ENCODE measurements at places on chromosomes 7 and 10.

DNA sequence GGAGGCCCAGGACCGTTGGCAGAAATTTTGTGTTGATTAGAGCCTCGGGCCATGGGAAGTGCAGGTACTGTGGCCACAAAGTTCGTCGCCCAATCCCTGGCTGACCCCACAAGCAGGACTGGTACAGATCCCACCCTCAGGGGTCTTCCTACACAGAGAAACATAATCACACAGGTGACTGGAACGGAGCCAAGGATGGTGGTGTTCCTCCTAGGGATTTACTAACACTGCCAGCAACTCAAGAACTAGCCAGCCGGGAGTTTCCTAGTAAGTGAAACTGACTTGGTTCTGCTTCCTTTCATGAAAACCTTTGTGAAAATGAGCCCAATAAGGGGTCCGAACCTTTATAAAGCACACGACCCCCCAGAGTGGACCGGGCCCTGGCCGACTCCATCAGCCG, 5.7 kb downstream of the CUX1 start:
- DNase-seq: no peak

DNA sequence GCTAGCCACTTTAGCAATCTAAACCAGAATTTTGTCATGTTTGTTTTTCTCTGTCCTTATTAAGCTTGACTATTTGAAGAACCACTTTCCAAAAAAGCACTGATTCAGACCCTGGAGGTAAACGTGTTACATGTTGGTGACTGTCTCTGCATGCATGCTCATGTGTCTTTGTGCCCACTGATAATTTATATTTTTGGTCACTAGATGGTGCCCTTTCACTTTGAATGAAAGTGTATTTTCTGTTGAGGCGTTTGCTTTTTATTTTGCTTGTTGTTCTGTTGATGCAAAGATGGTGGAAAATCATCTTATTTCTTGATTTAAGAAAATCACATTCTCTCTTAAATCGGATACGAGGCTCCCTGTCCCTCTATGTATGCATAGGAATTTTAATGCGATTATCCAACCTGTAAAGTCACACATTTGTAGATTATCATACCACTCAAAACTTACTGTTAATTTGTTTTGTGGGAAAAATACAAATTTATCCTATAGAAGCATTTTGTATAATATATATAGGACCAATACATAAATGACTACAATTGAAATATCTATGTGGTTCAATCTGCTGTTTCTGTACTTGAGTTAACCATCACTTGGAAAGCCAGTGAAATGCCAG, 269.3 kb downstream of the BICC1 start:
- DNase-seq: peak; percentile 39

GRCh38 chr7:129225931-129226572, 1.2 kb downstream of the AHCYL2 start:
- DNase-seq: no peak

DNA sequence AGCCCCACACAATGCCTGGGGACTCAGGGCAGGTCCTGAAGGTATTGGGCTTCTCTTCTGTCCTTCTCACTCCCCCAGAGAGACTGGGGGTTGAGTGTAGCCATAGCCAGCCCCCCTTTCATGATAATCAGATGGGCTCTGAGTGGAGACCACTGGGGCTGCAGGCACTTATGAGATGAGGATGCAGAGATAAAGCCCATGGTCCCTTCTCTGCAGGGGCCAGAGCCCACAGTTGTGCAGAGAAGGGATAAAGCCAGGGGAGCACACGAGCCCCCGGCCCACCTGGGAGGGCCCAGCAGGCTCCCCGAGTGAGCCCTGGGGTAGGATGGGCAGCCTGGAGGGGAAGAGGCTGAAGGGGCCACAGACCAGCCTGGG, 96.2 kb downstream of the BMS1 start:
- DNase-seq: no peak

- no peak for DNase-seq
Measured at GRCh38 chr10:12843296-12843945, 158.1 kb downstream of the CCDC3 start.

DNA sequence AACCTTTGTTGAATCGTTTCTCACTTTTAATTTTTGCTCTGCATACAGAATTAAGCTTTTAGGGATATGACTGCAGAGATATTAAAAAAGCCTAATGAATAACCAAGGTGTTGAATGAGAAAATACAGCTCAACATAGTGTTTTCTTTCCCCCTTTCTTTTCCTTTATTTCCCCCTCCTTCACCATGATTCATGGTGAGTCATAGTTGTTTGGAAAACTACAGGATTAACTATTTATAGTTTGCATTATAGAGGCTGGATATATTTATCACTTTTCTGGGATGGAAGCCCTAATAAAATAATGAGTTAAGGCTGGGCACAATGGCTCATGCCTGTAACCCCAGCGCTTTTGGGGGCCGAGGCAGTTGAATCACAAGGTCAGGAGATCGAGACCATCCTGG, 115.0 kb downstream of the DNAJB9 start:
- peak; percentile 31 for DNase-seq

GRCh38 chr7:128135159-128135514, 103.9 kb upstream of the LRRC4 start:
- no peak for DNase-seq

- DNase-seq: no peak
Measured at GRCh38 chr7:16759840-16760239, 6.3 kb downstream of the TSPAN13 start.

- peak; percentile 97 for DNase-seq
Measured at GRCh38 chr7:42236976-42237810, at the start of gene GLI3. Gene GLI3, minus strand, starts transcription at chr7:42237209. Its CDS starts 13,956 bp downstream, at chr7:42223253.

DNA sequence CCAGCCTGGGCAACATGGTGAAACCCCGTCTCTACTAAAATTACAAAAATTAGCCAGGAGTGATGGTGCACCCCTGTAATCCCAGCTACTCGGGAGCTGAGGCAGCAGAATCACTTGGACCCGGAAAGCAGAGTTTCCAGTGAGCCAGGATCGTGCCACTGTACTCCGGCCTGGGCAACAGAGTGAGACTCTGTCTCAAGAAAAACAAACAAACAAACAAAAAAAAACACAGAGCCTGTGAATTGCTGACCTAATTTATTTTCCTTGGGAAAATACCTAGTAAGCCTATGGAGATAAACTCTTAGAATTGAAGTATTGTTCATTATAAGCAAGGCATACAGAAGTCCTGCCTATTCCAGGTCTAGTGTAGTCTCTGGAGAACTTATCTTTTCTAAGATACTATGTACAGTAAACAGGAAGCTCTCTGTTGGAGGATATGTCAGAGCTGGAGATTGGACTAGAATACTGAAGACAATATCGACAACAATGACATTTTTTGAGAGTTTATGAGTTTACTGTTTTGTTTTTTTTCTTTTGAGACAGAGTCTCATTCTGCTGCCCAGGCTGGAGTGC, 14.9 kb downstream of the GTF2I start:
- no peak for DNase-seq

- DNase-seq: no peak
Measured at GRCh38 chr10:133338080-133339071, 1.7 kb upstream of the CALY start.

GRCh38 chr7:70587739-70588138, 544.2 kb upstream of the GALNT17 start:
- DNase-seq: no peak

DNA sequence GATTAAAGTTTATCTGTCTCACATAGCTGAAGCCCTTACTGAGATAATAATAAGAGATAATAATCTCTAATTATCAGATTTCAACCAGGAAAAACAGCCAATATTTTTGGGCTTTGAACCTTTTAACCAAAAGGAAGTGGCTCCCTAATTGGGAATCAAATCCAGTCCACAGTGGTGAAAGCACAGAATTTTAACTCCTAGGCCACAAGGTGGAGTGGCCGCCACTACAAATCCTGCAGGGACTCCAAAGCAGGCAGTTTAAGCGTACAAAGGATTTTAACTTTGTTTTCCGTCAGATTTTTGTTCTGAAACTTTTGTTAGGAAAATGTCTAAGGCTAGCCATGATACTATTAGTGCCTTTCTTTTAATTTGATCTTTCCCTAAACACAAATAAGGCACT, 99.6 kb upstream of the CCNY start:
- DNase-seq: no peak

GRCh38 chr7:129875745-129876411, 76.9 kb downstream of the UBE2H start:
- peak; percentile 38 for DNase-seq

GRCh38 chr7:47347346-47347745, 234.6 kb downstream of the TNS3 start:
- no peak for DNase-seq

DNA sequence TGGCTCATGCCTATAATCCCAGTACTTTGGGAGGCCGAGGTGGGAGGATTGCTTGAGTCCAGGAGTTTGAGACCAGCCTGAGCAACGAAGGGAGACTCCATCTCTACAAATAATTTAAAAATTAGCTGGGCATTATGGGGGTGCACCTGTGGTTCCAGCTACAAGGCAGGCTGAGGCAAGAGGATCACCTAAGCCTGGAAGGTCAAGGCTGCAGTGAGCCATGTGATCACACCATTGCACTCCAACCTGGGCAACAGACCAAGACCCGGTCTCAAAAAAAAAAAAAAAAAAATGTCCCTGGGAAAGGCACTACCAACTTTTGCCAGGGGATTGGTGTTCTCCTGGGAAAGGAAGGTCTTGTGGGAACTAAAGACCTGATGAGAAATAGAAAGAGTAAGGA, 134.2 kb upstream of the AUTS2 start:
- no peak for DNase-seq

DNA sequence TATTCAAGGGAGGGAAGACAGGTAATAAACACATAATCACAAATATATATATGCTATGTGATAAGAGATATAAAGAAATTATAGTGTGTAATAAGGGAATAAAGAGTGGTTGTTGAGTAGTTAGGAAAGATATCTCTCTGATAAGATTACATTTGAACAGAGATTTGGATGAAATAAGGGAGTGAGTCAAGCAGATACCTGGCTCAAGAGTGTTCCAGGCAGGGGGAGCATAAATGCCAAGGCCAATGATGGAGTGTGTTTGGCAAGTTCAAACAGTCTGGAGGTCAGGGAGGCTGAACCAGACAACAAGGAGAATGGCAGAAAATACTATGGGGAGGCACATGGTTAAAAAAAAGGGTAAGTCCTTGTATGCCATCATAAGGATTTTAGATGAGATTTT, 4.8 kb upstream of the GNAI1 start:
- DNase-seq: no peak
